CD4-positive, alpha-beta T cell treated with Interleukin-17A for 1 hour (primary cell): ENCODE measurements at places on chromosomes 1 and 21.
A peak's percentile ranks its signal among the peaks of the same experiment; 100 is the strongest.

DNA sequence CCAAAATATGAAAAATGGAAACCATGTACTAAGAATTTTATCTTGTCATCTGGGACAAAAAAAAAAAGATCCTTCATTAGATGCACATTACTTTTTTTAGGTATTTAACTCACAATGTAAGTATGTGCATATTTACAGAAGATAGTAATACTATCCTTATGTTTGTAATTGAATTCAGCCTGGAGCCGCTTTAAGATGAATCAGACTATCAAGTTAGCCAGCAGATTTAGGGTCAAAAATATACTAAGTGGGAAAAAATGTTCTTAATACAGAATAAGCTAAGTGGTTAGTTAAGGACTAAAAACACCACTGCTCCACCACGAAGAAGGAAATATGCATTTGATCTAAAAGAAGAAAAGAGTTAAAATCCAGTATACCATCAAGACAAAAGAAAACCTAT, 49.1 kb downstream of the DSCAM start:
- no peak for DNase-seq

GRCh38 chr1:7852804-7853683, at the start of gene UTS2:
UTS2 (minus strand) TSS chr1:7853065; CDS start chr1:7853003, 62 bp downstream.
- no peak for DNase-seq

DNA sequence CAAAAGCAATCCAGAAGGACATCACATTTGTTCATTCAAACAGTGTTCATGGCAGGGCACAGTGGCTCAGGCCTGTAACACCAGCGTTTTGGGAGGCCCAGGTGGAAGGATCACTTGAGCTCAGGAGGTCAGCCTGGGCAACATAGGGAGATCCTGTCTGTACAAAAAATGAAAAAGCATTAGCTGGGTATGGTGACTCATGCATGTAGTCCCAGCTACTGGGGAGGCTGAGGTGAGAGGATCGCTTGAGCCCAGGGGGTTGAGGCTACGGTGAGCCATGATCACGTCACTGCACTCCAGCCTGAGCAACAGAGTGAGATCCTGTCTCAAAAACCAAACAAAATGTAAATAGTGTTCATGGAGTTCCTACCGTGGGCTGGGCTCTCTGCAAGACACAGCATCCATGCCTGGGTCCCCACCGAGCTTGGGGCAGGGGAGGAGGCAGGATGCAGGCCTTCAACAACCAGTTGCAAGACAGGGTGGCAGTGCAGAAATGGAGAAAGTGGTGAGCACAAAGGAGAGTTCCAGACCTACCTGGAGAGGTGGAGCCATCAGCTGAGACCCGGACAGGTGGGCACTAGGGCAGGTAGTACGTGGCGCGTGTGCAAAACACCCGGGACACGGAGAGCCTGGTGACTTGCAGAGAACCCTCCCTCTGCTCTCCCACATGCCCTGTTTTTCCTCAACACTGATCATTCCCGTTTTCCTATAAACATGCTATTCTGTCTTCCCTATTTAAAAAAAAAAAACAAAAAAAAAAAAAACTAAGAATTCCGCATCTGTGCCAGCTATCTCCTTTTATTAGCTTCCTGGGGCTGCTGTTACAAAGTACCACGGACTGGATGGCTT, 138.9 kb downstream of the TOMM20 start:
- no peak for DNase-seq

- DNase-seq: no peak
These were observed 367.2 kb upstream of the B3GALT2 start for GRCh38 chr1:193553564-193553963.

GRCh38 chr1:20932437-20932977, 145.4 kb upstream of the HP1BP3 start:
- DNase-seq: peak; percentile 24

GRCh38 chr1:63670164-63670563, 77.0 kb downstream of the PGM1 start:
- no peak for DNase-seq

DNA sequence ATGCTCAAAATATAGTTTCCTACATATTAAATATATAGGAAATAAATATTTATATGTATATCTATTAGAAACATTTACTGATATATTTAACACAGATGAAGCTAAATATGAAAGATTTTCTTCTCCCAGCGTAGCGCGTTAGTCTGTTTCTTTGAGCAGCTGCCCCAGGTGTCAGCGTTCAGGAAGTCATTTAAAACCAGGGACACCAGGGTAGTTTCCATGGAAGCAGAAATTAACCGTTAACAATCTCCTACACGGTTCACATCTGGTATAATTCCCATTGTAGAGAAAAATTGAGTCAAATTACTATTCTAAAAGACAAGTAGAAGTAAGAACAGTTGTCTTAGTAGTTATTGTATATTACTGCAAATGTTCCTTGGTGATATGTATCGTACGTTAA, 1443.7 kb downstream of the MRPL39 start:
- DNase-seq: no peak

GRCh38 chr21:40684726-40685125, 162.2 kb downstream of the DSCAM start:
- no peak for DNase-seq

GRCh38 chr1:14994841-14995437, 158.6 kb upstream of the TMEM51 start:
- no peak for DNase-seq
